Eye (tissue), 1 donor: ENCODE measurements at places on chromosomes 7 and 10.

- DNase-seq, result peak; percentile 49
These were observed 58.7 kb upstream of the NANOS1 start for GRCh38 chr10:118970770-118971169.

DNA sequence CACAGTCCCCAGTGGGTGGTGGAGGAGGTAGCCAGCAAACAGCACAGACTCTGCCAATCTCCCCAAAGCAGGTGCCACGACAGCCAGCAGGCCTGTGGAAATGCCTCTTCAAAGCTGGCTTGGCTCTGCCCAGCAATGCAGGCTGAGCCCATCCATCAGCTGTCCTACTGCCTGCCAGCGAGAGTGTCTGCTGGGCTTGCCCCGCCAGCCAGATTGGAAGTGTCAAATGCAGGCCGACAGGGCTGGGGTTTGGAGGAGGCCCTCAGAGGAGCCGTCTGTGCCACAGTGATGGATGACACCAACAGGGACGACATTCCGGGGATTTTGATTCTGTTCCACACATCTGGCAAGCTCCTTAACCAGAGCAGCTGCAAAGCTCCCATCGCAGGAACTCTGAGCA, 16.7 kb downstream of the HABP2 start:
- DNase-seq, result no peak

GRCh38 chr10:58723966-58724365, 211.3 kb downstream of the BICC1 start:
- DNase-seq, result no peak

DNA sequence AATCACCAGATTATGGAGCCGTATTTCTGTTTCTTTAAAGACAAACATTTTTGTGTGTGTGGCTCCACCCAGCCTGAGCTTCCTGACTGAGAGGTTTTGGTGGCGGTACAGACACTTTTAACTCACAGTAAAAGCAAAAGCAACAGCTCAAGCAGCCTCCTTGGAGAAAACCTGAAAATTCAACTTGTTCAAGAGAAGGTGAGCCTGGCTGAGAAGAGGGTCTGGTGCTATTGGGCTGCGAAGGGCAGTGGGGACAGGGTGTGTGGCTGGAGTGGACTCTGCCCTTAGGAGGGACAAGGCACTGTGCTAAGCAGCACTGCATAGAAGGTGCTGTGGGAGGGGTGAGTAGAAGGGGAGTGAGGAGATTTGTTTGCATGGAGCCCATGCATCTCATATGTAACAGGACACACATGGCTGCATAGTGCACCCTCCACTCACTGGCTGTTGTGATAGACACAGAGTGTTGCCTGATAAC, at the start of gene GIMAP7:
GIMAP7 (plus strand) TSS at position 125 of the 475 bp plus-strand sequence. CDS start 5,103 bp downstream, outside the sequence.
- no peak for DNase-seq

DNA sequence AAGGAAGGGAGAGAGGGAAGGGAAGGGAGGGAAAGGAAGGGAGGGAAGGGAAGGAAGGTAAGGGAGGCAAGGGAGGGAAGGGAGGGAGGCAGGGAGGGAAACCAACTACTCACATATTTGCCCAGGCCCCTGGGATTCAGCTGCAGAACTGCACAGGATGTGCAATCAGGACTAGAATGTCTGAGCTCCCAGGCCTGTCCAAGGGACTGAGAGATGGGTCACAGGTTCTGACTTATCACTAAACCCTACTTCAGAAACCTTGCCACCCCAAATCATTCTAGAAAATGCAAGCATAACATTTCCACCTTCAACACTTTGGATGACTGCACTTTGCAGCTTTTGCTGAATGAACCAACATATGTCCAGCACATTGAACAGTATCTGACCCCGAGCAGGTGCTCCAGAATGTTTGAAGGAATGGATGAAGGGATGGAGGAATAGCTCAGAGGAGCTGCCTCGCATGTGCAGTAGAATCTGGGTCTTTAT, 245.3 kb downstream of the KCNMA1 start:
- no peak for DNase-seq

GRCh38 chr10:123458933-123459332, 207.2 kb upstream of the GPR26 start:
- DNase-seq, result no peak

- no peak for DNase-seq
These were observed 16.2 kb upstream of the PON1 start for GRCh38 chr7:95340491-95340890.

DNA sequence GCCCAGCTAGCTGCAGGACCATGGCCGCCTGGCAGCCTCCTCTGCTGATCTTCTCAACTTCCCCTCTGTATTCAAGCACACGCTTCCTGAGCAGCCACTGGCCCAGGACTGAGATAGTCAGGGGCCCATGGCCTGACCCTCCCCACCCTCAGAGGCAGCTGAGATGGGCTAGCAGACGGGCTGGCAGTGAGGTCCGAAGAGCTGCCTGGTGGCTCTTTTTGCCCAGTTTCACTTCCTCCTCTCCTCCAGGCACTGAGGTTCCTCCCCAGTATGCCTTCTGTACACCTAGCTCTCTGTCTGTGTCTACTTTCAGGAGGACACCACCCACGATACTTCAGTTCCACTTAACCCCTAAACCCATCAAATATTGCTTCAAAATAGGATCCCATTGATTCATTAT, 395.6 kb downstream of the TNS3 start:
- DNase-seq, result no peak

GRCh38 chr10:32376771-32377170, 29.8 kb upstream of the EPC1 start:
- DNase-seq, result peak; percentile 73

GRCh38 chr10:5199398-5199797, 2.8 kb downstream of the AKR1C4 start:
- DNase-seq, result no peak

- DNase-seq, result peak; percentile 46
These were observed 256.3 kb upstream of the MINDY3 start for GRCh38 chr10:16116404-16117304.

GRCh38 chr7:138004046-138004445, 2.2 kb upstream of the CREB3L2 start:
- DNase-seq, result no peak

DNA sequence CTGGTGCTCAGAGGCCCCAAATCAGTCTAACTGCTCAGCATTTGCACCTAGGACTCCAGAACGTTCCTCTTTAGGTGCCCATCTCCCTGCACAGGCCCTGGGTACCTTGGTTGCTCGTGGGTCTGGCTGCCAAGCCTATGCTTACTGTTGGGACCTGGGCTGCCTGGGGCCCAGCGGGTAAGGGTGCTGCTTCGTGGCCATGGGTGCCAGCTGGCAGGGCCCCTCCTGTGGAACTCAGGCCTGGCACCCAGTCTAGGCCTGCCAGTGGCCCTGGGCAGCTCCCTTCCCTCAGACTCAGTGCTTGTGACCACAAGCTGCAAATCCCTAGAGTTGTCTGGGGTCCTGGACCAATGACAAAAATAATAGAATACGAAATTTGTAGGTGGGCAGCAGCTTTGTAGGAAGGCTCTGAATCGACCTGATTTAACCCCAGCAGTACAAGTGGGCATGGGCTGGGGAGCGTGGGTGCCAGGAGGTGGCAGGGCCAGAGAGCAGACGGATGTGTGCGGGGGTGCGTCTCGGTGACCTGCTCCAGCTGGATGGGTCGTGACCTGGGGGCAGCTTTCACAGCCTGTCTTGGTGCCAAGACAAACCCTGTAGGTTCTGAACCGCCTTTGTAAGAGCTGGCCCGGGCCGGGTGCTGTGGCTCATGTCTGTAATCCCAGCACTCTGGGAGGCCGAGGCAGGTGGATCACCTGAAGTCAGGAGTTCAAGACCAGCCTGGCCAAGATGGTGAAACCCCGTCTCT, 69.7 kb downstream of the MKI67 start:
- DNase-seq, result no peak
